ENCODE measurements at places on chromosomes 2 and 18. TPM values are rescaled to one million over a fixed set of nuclear protein-coding genes. Genes with fewer than 3 reads are reported as not detected.

The RSAD2 gene
- 0.32 TPM for total RNA-seq

The CNGA3 gene
- not detected for total RNA-seq

The AFF3 gene
- total RNA-seq: 7.1 TPM

The DPP10 gene
- total RNA-seq: not detected

The RND3 gene
- 10.7 TPM for total RNA-seq

The SCTR gene
- not detected for total RNA-seq

The SCYGR8 gene
- not detected for total RNA-seq

The LINC00305 gene
- total RNA-seq: not detected

The SERPINB7 gene
- not detected for total RNA-seq

The RPRM gene
- not detected for total RNA-seq

The SEPTIN10 gene
- total RNA-seq: 59.0 TPM

DNA sequence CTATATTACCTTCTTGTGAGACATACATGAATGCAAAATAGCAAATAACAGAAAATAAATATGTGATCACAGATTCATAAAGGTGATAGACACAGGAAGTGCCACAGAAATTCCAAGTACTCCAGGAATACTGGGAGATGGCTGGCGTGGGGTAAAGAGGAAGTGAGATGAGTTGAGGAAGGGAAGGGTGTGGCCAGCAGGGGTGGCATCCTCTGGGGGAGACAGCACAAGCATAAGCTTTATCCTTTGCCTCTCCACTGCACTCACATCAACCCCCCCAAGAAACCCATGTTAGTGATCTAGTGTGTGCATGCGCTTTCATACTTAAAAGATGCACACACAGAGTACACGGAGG, 94.8 kb upstream of the B3GNT7 start:
- no peak for DNase-seq

- no peak for DNase-seq
These were observed 14.1 kb upstream of the KLF11 start for GRCh38 chr2:10028988-10029874.

- no peak for DNase-seq
These were observed 116.2 kb downstream of the RIF1 start for GRCh38 chr2:151525821-151526373.

- no peak for DNase-seq
These were observed 324.0 kb downstream of the PARD3B start for GRCh38 chr2:204869132-204869823.

DNA sequence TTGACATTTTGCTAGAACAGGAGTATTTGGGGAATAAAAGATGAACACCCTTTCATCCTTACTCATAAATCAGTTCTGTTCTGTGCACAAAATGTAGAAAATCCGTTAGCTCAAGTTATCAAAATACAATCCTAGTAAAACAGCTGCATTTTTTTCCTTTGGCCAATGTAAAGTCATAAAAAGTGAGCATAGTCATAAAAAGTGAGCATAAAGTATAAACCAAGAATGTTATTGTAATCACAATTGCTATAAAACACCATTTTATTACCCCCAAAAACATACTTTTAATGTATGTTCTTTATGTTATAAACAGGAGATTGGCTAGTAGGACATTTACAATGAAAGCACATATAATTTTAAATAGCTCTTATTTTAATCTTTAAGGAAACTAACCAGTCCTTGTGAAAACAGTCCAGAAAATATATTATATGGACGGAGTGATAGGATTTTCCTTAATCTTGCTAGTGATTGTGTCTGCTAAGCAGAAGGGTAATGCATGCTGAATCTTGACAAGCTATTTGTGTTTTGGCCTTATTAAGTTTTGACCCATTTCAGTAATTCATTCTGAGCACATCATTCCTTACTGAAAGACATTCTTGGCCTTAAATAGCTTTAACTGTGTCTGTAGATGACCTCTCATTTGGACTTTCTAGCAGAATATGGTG, 891.8 kb downstream of the DSC3 start:
- DNase-seq: no peak

DNA sequence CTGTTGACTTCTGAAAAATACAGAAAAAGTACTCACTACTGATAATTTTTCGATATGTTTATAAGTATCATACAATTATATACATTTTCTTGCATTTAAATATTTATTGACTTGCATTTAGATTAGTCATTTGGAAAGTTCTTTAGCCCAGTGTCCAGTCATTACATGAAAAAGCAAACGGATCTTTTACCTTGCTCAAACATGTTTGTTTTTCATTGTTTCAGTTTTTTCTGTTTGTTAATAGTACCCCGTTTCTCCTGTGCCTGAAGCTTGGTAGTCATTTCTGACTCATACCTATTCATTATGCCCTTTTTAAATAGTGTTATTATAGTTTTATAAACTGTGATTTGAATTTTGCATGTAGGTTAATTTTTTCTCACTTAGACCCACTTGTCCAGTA, 28.1 kb downstream of the CEP192 start:
- no peak for DNase-seq

GRCh38 chr2:176088048-176088936, 4.2 kb upstream of the HOXD13 start:
- DNase-seq: no peak

DNA sequence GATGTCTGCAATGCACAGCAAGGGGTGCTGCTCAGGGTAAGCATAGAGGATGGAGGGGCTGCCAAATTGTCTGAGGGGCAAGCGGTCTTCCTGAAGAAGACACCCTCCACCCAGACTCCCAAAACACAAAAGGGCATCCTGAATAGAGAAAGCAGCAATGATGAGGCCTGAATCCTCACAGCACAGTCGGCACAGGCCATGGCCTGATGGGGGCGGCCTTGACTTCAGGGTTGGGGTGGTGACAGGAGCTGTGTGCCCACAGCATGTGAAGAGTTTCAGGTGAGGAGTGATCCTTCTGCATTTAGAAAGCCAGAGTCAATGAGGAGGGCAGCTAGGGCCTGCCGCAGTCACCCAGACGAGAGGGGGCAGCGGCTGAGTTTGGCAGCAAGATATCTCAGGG, 159.4 kb downstream of the GALNT14 start:
- DNase-seq: no peak

DNA sequence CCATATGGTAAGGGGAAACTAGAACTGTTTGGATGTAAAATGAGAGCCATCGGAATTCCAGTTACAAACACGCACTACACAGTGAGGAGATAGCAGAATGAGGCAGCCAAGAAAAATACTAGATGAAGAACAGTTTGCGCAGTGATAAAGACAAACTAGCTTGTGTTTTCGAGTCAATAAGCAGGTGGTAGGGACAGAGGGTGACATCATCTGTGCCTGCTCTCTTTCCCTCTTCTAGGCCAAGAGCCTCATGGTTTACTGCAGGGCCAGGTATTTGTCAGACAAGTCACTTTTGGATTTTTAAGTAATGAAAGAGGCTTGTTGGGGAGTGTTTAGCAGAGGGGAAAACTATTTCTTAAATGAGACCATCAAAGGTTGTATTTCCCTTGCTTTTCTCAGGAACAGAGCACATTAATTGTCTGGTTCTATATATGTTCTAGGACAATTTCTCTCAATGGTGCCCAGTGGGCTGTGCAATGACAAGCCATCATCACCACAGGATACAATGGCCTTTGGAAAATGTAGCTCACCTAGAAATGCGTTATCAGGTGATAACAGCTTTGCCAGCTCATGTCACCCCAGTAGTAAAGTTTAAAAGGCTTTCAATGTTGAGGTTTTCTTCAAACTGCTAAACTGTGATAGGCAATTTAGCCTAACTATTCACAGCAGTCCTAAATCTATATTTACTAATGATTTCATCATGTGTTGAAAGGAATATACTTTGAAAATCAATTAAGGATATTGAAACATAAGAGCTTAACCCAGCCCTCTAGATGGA, 1210.3 kb upstream of the ZEB2 start:
- no peak for DNase-seq

DNA sequence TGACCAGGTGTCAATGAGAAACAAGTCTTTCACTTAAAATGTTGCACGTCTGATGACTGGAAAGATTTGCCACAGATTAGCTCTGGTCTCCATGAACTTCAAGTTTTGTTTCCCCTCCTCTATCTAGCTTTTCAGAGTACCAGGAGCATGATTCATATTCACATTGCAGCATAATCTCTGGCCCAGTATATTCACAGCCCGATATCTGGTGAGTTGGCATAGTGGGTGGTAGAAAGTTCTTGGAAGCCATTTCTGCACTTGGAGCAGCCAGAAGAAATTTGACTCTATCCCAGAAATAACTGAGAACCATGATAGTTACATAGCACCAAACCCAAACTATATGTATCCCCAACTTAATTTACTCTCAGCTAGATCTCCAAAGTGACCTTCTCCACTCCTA, 503.9 kb downstream of the PID1 start:
- DNase-seq: no peak

- DNase-seq: no peak
These were observed 102.9 kb upstream of the EPB41L3 start for GRCh38 chr18:5646739-5647138.

DNA sequence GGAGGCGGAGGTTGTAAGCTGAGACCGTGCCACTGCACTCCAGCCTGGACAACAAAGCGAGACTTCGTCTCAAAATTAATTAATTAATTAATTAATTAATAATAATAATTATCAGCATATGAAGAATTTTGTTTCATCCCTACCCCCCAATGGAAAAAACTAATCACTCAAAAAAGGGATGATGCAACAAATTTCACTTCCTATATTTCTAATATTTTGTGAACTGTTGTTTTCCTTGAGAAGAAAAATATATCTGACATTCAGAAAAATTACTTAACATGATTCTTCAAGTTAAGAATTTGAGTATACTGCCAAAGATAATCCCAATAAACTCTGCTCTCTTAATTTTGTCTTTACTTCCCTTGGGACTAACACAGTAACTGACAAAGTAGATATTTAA, 28.1 kb downstream of the EXOC6B start:
- DNase-seq: no peak

DNA sequence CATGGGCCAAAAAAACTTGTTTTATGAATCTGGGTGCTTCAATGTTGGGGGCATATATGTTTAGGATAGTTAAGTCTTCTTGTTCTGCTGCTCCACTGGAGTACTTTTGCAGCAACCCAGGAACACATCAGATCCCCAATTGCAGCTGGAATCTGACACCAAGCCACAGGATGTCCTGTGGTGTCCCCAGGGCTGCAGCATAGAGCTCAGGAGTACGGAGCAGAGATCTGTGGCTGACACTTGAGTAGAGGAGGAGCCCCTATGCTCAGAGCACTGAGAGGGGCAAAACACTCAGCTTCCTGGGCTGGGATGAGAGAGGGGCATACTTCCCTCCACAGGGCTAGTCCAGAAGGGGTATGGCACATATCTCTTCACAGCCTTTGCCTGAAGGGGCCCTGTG, 138.9 kb upstream of the ERBB4 start:
- DNase-seq: no peak

- DNase-seq: no peak
These were observed 6.3 kb upstream of the TEX261 start for GRCh38 chr2:71000780-71001591.

DNA sequence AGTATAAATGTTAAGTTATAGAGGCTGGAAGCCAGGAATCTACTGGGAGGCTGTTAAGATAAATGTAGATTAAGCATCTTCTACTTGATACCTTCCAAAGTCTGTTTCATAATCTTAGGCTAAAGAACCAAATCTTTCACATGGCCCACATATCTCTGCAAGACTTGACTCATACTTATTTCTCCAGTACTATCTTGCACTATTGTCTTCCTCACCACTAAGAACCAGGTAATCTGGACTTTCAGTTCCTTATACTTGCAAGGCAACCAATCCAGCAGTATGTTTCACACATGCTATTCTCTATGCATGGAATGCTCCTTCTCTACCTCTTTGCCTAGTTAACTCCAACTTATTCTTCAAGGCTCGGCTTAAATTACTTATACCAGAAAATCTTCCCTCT, 62.2 kb downstream of the RBMS1 start:
- DNase-seq: no peak

DNA sequence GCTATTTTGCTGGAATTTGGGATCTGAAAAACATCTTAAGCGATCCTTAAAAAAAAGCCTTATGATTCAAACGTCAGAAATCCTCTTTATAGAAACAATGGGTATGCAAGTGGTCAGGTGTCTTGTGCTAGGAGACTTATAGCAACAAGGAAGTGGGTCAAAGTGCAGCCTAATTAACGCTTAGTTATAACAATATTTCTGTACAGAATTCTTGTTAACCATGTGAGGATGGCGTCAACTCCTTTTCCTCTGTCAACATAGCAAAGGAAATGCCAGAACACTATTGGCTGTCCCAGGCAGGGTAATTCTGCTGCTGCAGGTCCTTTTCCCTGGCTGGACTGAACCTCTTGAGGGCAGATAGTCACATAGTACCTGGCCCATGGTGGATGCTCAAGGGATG, 189.4 kb downstream of the MSH2 start:
- DNase-seq: no peak

DNA sequence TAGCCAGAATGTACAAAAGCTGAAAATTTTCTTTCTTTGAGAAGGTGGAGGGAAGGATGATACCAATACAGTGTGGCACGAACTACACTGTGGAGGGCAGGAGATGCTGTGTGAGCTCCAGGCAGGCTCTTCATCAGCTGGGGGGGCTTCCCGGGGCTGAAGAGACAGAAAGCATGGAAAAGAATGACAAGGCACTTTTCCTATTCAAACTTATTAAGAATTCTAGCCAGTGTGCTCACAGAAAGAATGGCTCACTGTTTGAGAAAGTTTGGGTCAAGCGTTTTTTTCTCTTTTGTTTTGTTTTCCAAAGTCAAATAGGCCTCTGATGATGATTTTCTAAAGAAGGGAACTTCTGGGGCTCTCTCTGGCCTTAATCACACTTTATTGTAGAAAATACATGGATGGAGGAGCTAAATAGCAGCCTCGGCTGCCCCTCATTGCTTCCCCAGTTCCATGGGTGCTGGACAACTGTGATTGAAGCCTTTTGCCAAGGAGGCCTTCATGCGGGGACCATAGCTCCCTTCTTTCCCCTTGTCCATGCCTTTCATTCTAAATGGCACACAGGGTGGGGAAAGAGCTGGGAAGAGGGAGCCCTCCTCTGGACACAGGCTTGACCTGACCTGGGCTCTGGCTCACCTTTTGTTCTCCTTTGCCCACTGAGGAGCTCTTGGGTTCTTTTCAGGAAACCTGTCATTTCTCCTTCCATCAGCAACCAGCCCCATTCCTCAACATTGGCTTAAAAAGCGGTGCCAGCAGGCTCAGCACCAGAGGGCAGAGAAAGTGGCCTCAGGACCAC, 130.6 kb downstream of the TDRD15 start:
- DNase-seq: no peak

- no peak for DNase-seq
These were observed 85.4 kb upstream of the OTOS start for GRCh38 chr2:240225660-240226475.

GRCh38 chr2:240203788-240204270, 63.4 kb upstream of the OTOS start:
- DNase-seq: no peak

DNA sequence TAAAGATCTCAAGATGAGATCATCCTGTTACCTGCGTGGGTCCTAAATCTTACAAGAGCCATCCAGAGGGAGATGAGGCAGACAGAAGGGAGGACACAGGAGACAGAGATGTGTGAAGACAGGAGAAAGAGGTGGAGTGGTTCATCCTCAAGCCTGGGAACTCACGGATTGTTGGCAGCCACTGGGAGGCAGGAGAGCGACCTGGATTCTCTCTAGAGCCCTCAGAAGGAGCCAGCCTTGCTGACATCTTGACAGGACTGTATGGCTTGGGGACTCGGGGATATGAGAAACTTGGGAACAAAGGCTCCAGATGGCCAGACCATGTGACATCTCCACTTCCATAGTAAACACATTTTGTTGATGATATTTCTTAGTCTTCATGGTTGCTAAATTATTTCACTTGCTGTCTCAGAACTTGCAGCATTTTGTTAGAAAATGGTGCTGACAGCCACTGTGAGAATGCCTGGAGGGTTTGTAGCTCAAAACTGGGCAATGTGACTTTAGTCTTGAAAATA, 57.8 kb upstream of the MC2R start:
- DNase-seq: no peak

GRCh38 chr2:170582751-170583463, 132.2 kb upstream of the SP5 start:
- no peak for DNase-seq

Data from ascending aorta (tissue), 2 donors.